ENCODE measurements at places on chromosomes 5 and 9.

DNA sequence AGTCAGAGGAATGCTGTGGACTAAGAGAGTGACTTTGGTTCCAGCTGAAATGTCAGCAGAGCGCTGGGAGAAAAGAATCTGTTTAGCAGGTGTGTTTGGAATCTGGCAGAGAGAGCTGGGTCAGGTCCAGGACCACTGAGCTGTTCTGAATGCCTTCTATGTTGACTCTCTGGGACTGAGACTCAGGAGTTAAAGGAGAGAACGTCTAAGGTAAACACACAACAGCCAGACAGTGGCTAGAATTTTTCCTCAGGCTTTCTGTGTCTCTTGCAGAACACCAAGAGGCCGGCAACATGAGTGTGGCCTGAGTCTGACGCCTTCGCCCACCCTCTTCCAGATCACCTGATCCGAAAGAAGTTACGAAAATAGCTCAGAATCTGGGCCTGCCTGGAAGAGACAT lies 107.2 kb upstream of the ZNF462 start:
- DNase-seq = no peak

DNA sequence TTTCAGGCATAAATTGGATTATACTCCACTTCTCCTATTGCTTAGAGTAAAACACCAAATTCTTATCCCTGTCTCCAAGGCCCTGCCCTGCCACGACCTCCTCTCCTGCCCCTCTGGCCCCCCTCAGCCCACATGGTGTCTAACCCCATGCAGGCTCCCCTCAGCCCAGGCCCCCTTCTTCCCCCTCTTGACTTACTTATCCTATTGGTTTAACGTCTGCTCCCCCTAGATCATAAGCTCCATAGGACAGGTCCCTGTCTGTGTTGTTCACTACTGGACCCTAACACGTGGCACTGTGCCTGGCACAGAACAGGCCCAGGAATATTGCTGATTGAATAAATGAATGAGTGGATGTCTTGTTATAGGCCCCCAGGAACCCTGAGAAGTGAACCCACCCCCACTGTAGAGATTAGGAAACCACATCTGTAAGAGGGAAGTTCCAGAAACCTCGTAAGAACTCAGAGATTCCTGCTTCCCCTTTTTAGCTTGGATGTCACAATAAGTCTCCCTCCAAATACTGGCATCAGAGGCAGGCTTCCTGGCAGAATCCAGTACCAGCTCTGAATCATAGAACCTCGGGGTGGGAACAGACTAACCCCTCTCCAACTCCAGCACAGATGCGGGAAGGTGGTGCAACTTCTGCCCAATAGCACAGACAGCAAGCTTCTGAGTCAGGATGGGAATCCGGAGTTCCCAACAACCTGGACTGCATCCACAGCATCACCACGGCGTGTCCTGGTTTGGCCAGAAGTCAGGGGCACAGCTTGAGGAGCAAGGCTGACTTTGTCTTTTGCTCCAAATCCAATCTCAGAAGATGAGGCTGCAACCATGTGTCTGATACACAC lies 31.5 kb downstream of the HRH2 start:
- no peak for DNase-seq

- peak; percentile 46 for DNase-seq
Observed at GRCh38 chr5:158511454-158511853, 588.3 kb downstream of the EBF1 start.

GRCh38 chr9:76818271-76818670 lies 54.0 kb downstream of the PCA3 start:
- DNase-seq = no peak

DNA sequence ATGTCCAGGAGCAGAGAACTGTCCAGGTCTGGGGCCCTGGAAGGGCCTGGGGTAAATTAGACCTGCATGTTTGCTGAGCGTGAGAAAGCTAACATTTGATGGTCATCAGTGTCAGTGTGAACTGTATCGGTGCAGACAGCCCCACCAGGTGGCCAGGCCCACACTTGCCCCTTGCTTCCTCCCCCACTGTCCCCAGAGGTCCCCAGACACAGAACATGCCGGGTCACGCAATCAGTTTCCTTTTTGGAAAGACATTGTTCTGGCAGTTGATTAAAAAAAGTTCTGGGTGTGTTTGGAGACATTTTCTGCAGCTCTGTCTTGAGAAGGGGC lies 1.5 kb downstream of the NKD2 start:
- DNase-seq = no peak

- no peak for DNase-seq
Observed at GRCh38 chr5:125865166-125865815, 557.9 kb upstream of the GRAMD2B start.

DNA sequence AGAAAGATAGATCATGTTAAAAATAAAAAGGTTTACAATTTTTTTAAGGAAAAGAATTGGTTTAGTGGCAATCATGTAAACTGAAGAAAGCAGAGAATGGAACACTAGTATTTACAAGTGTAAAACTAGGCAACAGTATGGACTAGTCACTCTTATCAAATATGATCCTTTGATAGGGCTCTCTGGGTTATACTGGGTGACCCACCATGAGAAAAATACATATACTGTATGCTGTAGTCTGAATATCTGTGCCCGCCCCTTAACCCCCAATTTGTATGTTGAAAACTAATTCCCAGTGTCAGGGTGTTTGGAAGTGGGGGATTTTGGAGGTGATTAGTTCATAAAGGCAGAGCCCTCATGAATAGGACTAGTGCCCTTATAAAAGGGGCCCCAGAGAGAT lies 236.8 kb upstream of the TARS1 start:
- DNase-seq = no peak

DNA sequence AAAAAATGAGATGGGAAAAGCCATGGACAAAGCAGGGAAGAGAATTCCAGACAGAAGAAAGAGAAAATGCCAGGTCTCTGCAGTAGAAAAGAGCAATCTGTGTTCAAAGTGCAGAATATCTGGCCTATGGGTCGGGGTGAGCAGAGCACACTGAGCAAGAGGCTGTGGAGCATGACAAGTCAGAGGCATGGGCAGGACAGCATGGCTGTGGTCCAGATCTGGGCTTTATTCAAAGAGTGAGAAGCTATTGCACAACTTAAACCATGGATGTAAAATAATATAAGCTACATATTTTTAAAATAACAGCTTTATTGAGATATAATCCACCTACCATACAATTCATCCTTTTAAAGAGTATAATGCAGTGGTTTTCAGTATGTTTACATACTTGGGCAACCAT lies 133.1 kb upstream of the SPDL1 start:
- no peak for DNase-seq

DNA sequence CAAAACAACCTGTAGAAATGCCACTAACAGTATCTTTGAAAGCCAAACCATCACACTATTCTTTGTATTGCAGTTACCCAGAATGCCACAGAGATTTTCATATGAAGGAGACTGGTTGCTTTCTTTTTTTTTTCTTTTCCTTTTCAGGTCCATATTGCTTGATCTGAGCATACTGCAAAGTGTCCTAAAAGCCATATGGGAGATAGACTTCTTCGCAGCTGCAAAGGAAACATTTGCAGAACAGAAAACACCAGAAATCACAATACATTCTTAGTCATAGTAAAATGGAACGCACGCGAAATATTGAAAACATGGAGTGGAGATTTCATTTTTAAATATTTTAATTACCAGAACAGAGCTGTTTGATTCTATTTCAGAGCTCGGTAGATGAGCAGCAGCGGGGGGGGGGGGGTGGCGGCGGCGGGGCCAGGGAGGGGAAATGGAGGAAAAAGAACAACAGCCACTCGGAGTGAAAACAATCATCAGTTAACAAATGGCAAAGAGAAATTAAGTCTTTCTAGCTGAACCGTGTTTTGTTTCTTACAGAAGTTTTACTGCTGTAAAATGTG lies 284.1 kb downstream of the NFIB start:
- no peak for DNase-seq

DNA sequence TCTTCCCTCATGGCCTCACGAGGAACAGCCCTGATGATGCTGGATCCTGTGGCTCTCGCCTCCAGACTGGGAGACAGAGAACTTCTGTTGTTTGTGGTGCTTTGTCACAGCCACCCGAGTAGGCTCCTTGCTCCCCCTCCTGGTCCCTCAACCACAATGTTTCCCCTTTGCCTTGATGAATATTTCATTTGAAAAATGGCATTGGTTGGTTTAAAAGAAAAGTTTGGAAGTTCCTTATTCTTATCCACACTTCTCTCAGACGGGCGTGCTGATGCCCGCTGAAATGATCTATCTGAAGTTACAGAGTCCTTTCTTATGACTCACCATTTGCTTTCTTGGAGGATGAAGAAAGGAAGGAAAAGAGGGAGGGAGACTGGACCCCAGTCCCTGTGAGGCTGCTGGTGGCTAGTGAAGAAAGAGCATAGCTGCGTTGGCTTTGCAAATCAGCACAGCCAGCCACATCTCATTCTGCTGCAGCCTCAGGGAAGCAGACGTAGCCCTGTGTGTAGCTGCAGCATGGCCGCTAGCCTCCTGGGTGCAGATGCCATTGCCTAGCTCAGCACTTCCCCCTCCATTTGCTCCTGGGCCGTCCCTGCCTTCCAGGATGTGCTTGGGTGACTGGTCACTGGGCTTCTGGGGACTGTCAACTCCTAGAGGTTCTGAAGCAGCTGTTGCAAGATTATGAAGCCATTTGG lies 185.9 kb downstream of the ERCC6L2 start:
- peak; percentile 27 for DNase-seq

DNA sequence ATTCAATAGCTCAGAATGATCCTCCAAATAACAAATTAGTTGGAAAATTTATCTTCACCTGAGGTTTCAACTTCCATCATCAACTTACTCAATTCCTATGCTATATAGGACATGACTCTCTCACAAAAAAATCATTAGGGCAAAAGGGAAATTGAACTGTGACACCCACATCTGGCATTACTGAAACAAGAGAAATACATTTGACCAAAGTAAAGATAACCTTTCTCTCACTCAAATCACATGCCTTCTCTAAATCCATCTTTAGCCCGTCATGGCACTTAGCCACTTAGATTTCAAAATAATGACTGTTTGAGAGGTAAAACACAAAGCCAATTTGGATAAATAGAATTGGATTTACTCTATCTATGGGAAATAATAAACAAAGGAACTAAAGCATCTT lies 126.4 kb downstream of the ADAMTS6 start:
- DNase-seq = no peak

DNA sequence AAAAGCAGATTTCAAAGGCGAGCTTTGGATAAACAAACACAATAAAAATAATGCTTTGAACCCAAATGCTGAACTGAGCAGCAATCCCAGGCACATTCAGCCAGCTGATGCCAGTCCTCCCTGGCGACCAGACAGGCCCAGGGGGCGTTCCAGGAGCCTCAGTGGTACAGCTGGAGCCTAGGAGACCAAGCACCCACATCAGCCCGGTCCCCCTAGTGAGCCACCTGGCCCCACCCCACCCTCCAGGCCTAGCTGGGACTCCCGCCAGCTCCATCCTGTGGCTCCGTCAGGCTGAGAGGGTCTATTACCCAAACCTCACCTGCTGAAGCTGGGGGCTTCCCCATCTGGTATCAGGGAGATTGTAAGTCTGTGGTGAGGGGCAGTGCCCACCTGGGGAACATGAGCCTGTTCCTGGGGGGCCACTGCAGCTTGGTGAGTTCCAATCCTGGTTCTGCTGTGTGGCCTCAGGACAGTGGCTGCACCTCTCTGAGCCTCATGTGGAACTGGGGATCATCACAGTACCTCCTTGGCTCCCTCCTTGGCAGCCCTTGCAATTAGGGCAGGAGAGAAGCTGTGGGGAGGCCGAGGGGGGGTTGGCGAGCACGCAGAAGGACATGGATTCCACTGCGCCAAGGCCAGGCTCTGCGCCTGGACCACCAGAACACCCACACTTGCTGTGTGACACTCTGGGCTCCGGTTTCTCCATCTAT lies 16.7 kb downstream of the C9orf50 start:
- DNase-seq = no peak

GRCh38 chr5:179829732-179830435 lies 9.2 kb downstream of the SQSTM1 start:
- no peak for DNase-seq

Measured in GM12865 (cell line).